ENCODE measurements at places on chromosomes 6 and 20.
A peak's percentile ranks its signal among the peaks of the same experiment; 100 is the strongest.

DNA sequence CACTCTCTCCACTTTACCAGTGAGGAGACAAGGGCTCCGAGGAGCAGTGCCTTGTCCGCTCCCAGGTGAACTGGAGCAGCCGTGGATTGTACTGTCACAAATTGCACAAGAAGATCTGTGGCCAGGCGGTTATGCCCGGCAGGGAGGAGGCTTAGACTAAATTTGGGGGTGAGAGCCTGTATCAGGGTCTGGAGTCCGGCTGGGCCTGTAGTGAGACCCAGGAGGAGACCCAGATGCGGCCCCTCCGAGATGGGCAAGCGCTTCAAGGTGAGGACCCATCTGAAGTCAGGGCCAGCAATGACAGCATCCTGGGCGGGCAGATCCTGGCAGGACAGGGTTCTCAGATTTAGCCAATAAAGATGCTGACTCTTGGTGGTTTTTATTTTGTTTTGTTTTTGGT lies 27.6 kb downstream of the BANF2 start:
- no peak for DNase-seq

- DNase-seq: no peak
Observed at GRCh38 chr6:70180901-70181599, 121.8 kb downstream of the COL9A1 start.

GRCh38 chr6:55980627-55981211 lies 105.3 kb upstream of the BMP5 start:
- DNase-seq: peak; percentile 22

- DNase-seq: no peak
Observed at GRCh38 chr6:44036699-44037101, 90.6 kb downstream of the MRPL14 start.

DNA sequence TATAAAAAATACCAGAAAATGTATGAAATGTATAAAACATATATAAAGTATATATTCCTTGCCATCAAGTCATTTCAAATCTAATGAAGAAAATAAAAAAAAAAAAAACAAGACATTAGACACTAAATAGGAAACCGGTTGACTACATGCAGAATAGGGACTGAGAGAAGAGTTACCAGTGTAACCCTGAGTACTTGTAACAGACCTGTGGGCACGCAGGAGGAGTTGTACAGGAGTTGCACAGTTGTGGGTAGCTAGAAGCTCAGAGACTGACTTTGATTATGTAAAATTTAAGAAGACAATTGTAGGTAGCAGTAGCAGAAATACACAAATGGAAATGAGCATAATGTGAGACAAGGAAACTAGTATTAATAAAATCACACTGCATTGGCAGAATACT lies 112.4 kb upstream of the DST start:
- no peak for DNase-seq

DNA sequence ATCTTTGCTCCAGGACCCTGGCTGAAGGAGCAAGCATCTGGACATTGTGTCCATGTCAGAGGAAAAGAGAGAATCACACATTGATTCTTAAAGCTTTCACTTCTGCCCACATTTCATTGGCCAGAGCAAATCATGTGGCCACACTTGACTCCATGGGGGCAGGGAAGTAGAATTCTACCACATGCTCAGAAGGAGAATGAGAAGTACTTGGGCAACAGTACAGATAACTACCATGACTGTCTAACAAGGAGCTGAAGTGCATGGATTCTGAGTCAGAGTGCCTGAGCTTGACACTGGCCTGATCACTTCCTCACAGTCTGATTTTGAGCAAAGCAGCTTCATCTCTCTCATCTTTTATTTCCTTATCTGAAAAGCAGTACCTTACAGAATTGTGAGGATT lies 38.6 kb downstream of the GHRH start:
- DNase-seq: peak; percentile 32

DNA sequence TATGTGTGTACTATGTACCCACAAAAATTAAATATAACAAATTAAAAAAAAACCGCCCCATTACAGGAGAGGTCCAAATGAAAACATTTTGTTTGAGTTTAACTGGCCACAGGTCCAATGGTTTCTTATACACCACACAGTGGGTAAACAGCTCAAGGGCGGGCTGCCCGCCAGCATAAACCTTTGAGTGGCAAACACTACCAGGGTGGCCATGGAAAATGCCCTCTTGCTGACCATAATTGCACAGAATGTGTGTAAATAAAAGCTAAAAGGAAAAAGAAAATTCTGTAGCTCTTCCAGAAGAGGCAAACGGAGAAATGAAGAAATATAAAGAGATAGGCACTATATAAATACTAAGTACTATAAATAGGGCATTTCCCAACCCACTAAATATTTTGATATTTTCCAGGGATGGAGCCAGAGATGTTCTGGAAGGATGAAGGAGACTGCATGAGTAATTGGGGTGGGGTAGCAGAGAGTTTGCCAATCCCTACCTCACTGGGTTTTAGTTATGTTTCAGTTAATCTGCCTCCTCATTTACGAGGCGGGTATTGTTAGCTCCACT lies 1.1 kb upstream of the CDC5L start:
- no peak for DNase-seq

GRCh38 chr6:34587325-34587724 lies 31.2 kb upstream of the SPDEF start:
- no peak for DNase-seq

DNA sequence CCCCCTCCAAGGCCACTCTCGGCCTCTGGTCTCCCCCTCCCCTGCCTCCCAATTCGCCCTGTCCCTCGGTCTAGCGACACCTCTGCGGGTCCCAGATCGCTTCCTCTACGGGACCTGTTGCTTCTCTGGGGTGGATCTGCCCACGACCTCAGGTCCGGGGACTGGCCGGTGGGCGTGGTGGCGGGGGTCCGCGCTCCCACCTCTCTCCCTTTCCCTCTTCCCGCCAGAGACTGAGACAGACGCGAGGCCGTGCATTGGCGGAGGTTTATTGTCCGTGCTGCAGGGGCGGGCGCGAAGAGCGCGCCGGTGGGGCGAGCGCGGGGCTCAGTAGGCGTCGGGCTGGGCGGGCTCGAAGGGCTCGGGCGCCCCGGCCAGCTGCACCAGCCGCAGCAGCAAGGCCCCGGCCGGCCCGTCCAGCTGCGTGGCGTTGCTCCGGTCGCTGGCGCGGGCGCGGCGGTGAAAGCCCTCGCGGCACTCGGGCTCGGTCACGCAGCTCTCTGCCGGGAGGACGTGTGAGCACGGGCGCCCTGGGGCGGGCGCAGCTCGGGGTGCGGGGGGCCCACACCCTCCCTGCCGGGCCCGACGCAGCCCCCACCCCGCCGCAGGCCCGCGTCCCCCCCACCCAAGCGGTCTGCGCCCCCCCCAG lies 2.1 kb downstream of the AVP start:
- no peak for DNase-seq
